Smooth muscle cell of the brain vasculature (primary cell): ENCODE measurements at places on chromosomes 5 and 9.

DNA sequence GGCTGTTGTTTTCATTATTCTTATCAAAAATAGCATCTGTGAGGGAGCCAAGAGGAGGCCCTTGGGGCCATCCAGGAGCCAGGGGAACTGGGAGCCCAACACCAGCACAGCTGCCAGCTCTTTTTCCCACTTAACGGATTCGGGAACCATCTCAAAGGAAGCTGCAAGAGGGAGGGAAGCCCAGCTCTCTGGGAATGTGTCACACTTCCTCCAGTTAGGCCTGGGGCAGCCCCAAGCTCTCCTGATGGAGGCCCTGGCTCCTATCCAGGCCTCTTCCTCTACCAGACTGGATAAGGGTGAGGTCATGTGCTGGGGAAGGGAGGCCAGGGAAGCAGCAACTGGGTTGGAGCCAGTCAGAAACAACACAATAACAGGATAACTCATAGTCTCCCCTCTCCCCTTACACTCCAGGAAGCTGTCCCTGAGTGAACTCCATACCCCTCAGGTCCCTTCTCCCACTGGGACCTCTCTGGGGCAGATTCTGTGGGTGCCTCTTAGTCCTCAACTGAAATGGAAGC, 12.7 kb downstream of the CSF2 start:
- DNase-seq: peak; percentile 74

- no peak for DNase-seq
These were observed 301.2 kb upstream of the TYRP1 start for GRCh38 chr9:12391839-12392509.

- no peak for DNase-seq
These were observed 1.8 kb downstream of the PTGES2 start for GRCh38 chr9:128125580-128126354.

DNA sequence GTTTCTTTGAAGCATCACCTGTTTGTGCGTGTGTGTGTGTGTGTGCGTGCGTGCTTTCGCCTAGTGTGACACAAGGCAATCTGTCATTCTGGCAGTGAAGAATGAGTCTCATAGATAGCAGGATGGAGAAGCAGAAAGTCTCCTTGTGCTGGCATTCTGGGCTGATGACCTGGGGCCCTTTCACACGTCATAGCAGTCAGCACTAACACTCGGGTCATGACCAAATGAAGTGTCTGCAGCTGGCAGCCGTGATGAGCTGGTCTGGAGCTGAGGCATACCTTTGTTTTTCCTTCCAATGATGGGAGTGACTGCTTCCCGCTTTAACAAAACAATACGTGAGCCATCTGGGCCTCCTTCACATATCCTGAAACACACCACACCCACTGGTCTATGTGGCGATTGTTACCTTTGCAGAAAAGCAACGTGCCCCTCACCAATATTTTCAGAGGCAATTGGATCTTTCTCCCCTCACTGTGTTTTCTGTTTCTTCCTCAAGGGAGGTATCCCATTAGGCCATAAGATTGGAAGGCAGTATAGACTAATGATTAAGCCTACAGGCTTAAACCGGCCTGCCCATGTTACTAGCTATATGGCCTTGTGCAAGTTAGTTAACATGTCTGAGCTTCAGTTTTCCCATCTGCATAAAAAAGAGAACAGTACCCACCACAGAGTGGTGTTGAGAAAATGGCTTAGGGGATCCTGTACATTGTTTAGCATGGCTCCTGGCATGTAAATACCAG, 88.8 kb downstream of the SREK1 start:
- no peak for DNase-seq

DNA sequence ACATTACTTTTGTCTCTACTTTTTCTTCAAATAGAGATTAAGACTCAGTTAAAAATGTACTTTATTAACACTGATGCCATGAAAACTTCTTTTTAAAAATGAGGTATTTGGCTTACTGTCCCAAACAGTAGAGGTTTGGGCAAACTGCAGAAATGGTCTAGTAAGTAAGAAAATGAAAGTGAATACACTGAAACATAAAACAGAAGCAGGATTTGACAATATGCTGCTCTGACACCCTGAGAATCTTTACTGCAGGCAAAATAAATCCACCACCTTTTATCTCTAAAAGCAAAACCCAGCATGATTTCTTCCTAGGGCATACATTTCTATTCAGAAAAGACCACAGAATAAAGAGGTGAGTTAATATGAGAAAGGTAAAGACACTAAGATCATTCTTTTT, 86.2 kb downstream of the SLC38A9 start:
- DNase-seq: no peak

DNA sequence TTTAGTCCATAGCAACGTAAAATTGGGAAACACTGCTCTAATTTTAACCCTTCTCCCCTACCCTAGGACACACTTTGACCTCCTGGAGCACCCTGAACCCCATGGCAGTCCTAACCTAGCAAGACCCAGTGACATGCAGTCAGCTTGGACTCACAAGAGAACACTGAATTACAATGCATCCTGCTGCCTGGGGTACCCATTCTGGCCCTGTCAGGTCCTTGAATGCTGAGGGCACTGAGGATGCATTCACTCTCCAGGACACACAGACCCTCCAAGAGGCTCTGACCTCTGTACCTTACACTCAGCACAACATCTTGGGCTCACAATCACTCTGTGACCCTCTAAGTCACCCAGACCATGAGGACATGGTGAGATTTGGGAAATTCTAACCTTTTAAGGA, 1.8 kb upstream of the PROP1 start:
- DNase-seq: no peak

DNA sequence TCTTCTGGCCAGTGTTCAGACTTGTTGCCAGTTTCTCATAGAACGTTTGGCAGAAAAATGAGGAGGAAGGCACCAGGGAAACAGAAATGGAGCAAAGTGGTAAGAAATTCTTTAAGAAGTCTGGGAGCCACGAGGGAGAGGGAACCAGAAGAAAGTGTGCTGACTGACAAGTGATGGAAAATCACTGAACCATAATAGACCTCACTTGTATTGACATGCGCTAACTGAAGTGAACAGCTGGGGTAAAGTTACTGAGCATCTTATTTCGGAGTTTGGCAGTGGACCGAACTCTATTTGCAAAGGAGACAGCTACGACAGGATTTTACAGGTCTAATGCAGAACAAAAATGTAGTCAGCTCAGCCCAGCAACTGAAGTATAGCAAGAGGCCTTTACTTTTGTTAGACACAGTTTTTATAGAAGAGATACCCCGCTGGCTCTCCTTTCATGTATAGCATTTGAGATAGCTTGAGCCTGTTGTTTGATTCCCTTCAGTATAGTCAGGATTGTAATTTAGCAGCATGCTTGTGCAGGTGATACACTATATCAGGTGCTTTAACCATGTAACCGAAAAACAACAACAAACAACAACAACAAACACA, 53.6 kb downstream of the HMHB1 start:
- DNase-seq: no peak

DNA sequence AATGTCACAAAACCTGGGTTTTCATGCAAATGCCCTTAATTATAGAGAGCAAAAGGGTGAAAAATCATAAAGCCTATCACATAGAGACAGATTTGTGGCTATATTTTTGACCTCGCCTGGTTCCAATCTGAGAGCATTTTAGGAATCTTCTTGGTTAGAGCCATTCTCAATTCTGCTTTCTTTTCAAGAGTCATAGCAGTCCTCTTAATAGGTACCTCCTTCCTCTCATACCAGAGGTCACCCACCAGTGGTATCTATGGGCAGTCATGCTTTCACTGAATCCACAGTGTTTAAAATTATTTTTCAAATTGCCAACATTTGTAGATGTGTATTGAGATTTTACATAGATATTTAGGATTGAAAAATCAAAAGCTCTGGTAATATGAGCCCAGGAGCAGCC, 215.5 kb downstream of the DAB2IP start:
- DNase-seq: no peak

DNA sequence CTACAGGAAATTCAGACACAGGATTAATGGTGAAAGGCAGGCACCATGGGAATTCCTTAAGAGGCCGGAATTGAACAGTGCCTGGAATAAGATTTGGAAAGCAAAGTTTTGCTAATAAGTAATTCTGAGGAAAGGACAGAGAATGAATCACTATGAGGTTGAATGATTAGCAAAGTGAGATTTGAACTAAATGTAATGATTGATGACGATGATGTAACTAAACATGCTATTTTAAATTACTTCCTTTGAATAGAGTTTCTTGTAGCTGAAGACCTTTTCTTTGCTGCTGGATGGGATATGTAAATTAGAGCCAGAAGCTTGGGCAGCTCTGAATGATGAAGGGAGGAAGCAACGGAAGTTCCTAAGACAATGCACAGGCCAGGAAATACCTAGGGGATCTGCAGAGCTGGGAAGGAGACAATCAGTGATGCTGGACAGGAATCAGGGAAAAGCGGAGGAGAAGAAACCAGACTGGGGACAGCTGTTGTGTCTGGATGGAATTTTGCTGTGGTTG, 482.0 kb downstream of the PSAT1 start:
- no peak for DNase-seq

DNA sequence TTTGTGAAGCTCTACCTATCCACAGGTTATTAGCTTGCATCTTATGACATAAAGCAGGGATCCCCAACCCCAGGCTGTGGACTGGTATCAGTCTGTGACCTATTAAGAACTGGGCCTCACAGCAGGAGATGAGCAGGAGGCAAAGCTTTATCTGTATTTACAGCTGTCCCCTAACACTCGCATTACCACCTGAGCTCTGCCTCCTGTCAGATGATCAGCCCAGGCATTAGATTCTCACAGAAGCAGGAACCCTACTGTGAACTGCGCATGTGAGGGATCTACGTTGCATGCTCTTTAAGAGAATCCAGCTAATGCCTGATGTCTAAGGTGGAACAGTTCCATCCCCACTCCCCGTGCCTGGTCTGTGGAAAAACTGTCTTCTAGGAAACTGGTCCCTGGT, 19.7 kb downstream of the FBXW11 start:
- no peak for DNase-seq

- no peak for DNase-seq
These were observed 88.9 kb upstream of the PTPN3 start for GRCh38 chr9:109586993-109587392.

DNA sequence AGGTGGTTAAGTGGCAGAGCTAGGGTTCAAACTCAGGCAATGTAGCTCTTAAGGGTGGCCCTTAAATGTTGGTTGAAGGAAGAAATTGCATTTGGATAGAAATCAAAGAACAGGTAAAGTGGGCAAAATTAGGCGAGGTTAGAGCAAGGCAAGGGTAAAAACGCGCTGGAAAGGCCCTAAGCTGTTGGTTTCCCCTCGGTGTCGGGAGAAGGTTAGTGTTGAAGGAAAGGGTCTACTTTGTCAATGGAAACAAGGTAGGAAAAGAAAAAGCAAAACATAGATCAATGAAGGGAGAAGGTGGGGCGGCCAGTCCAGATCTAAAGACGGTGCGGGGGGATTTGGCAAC, 431 bp downstream of the FASTKD3 start:
- DNase-seq: no peak

DNA sequence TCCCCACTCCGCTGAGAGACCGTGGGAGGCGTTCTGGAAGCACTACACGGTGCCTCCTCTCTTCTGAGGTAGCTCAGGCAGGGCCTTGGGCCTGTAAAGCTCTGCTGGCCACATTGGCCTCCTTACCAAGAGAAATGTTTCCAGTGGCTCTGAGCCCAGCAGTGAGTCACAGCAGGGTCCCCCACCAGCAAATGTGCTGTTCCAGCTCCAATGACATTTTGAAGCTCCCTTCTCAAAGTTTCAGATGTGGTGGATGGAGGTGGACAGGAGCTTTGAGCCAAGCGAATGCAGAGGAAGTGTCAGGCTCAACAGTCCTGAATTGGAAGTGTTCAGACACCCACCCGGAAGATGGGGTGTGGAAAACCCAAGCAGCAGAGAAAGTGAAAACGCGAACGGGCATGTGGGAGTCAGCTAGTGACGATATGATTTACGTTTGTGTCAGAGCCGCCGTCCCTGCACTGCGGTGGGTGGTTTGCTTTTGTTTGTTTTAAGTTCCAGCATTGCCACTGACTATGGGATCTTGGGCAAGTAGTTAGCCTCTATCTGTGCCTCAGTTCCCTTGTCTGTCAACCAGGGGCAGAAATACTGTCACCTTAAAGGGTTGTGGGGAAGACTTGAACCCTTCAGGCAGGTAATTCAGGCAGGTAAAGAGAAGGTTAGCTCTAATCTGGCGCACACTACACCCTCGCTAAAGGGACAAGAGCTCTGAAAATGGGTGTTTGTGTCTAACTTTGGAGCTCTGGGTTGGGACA, 38.2 kb downstream of the C5orf15 start:
- DNase-seq: no peak

GRCh38 chr9:81086416-81086815, 602.9 kb downstream of the TLE1 start:
- DNase-seq: no peak

DNA sequence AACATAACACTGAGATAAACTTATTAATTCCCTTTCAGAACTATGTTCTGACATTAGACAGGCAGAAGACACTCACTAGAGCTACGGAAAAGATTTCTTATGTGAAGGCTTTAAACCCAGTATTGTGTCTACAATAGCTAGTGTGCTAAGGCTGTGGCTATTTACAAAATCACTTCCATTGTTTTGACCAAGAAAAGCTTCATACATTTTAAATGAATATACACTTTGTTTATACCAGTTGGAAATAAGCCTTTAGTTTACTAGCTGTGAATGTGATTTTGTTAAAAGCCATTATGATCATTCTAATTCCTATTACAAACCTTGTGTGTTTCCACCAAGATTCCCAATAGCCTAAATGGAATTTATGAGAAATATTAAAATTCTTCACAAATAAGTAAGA, 83.0 kb downstream of the AGTPBP1 start:
- no peak for DNase-seq

DNA sequence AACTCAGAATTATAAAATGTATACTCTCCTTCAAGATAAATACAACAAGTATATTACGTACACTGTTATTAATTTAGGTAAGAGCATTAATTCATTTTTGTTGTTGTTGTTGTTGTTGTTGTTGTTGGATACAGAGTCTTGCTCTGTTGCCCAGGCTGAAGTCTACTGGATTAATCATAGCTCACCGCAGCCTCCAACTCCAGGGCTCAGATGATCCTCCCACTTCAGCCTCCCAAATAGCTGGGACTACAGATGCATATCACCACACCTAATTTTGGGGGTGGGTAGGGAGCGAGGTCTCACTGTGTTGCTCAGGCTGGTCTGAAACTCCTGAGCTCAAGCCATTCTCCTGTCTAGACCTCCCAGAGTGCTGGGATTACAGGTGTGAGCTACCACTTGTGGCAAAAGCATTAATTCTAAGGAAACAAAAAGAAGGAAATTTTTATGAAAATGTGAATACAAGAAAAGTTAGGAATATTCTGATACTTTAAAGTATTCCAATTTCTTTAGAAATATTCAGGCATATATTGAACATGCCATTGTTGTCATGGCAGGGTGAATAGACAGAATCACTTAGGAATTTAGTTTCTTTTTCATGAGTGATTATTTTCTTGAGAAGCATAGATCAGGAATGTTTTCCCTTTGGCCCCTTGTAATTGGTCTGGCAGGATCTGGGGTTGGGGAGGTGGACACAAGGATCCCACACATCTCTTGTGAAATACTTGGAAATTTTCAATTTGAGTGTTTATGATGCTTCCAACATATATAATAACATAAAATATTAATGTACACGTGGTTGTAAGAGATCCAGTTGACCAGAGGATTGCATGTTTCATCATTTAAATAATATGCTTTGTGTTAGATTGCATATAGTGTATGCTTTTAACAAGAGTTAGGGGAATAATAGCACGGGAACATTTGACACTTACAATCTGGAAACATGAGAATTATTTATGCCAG, 263.6 kb downstream of the FANCC start:
- no peak for DNase-seq

GRCh38 chr9:89603767-89604665, 796 bp upstream of the GADD45G start:
- DNase-seq: no peak
